ENCODE measurements at places on chromosomes 11 and 22. TPM values are rescaled to one million over a fixed set of nuclear protein-coding genes. Genes with fewer than 3 reads are reported as not detected.
A peak's percentile ranks its signal among the peaks of the same experiment; 100 is the strongest.

GRCh38 chr11:96167203-96167758, 175.7 kb downstream of the MAML2 start:
- H3K36me3 ChIP-seq, result no peaks in the 10 kb centered on the region
- no peak overlapping the region for H3K4me3 ChIP-seq
- no peaks in the 10 kb centered on the region for H3K27me3 ChIP-seq
- H3K4me1 ChIP-seq, result peaks cover 30% of the 10 kb centered on the region
- no peak for DNase-seq
- no peak overlapping the region for H3K27ac ChIP-seq

GRCh38 chr22:20981787-20982562, at the start of gene LZTR1:
LZTR1 (plus strand) TSS chr22:20982297; CDS start chr22:20982372, 75 bp downstream.
- no peaks in the 10 kb centered on the region for H3K36me3 ChIP-seq
- peak within 1 kb of the TSS; percentile 67 for H3K4me3 ChIP-seq
- no peaks in the 10 kb centered on the region for H3K27me3 ChIP-seq
- H3K4me1 ChIP-seq, result peaks cover 39% of the 10 kb centered on the region
- DNase-seq, result peak; percentile 70

- no peak for DNase-seq
- H3K27me3 ChIP-seq, result no peaks in the 10 kb centered on the region
- no peak overlapping the region for H3K4me3 ChIP-seq
These were observed 7.8 kb upstream of the IFTAP start for GRCh38 chr11:36586543-36586942.

DNA sequence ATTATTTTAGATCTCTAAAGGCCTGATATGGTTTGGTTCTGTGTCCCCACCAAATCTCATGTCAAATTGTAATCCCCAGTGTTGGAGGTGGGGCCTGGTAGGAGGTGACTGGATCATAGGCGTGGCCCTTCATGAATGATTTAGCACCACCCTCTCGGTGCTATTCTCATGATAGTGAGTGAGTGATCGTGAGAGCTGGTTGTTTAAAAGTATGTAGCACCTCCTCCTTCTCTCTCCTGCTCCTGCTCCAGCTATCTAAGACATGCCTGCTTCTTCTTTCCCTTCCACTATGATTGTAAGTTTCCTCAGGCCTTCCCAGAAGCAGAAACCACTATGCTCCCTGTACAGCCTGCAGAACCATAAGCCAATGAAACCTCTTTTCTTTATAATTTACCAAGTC, 114.1 kb downstream of the SERGEF start:
- peaks cover 36% of the 10 kb centered on the region for H3K36me3 ChIP-seq
- no peaks in the 10 kb centered on the region for H3K27me3 ChIP-seq
- no peak overlapping the region for H3K27ac ChIP-seq
- no peaks in the 10 kb centered on the region for H3K4me1 ChIP-seq

GRCh38 chr11:121715405-121715804, 262.6 kb upstream of the SORL1-AS1 start:
- H3K27me3 ChIP-seq, result no peaks in the 10 kb centered on the region
- no peaks in the 10 kb centered on the region for H3K36me3 ChIP-seq
- peaks cover 8% of the 10 kb centered on the region for H3K4me1 ChIP-seq
- DNase-seq, result no peak

- peak overlapping the region; percentile 13 for H3K27ac ChIP-seq
- DNase-seq, result peak; percentile 93
- H3K4me3 ChIP-seq, result no peak overlapping the region
- peaks cover 76% of the 10 kb centered on the region for H3K4me1 ChIP-seq
These were observed 206.4 kb downstream of the DBX1 start for GRCh38 chr11:19953909-19954308.

CBY1 gene
- polyA plus RNA-seq, result 20.3 TPM

DNA sequence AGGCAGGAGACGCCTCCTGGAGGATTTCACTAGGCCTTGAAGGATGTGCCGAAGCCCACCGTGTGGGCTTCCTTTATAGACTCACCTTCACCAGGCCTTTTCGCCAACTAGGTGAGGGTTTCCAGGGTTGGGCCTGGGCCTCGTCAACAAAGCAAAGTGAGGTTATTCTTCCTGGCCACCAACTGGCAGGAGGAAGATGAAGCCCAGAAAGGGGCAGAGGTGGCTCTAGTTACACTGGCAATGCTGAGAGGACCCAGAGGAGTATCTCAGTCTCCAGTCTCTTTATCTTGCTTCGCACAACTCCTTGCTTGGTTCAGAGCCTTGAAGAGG, 404 bp upstream of the RELT start:
- DNase-seq, result no peak
- H3K4me3 ChIP-seq, result peak overlapping the region; percentile 87
- no peak overlapping the region for H3K27ac ChIP-seq
- H3K36me3 ChIP-seq, result no peaks in the 10 kb centered on the region

DNA sequence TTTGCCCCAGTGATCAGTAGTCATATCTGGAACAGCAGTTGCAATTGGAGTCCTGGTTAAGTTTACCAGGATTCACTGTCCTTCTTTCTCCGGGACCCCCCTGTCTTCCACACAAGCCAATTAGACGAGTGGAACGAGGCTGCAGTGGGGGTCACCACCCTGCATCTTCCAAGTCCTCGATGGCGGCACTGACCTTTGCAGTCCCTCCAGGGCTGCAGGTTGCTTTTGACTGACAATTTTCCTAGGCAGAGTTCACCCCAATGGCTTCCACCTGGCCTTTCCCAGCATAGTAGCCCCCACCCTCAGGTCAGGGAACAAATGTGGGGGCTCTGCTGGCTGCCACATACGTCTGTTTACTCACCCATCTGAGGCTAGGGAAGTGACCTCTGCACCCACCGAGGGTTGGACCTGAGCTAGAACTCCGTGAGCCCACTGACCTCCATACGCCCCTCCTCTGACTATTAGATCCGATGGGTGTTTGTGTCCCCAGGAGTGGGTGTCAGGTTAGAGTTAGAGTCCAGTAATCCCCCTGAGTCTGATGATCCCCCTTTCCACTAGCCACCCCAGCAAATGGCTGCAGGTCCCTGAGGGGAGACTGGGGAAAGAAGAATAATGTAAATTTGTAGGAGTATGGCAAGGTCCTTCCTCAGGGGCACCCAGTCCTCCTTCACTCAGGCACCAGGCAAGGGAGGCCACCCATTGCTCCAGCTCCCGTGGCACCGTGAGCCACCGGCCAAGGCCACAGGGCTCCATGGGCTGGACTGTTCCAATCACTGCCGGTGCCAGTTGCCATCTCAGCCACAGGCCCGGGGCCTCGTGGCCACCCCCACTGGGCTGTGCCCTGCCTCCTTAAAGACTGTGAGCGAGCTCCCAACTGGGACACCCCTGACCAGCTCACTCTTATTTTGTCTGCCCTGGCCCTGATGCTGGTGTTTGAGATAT, 5.5 kb downstream of the C11orf21 start:
- no peak overlapping the region for H3K27ac ChIP-seq
- H3K36me3 ChIP-seq, result no peaks in the 10 kb centered on the region
- no peak overlapping the region for H3K4me3 ChIP-seq
- DNase-seq, result no peak
- H3K27me3 ChIP-seq, result no peaks in the 10 kb centered on the region

DNA sequence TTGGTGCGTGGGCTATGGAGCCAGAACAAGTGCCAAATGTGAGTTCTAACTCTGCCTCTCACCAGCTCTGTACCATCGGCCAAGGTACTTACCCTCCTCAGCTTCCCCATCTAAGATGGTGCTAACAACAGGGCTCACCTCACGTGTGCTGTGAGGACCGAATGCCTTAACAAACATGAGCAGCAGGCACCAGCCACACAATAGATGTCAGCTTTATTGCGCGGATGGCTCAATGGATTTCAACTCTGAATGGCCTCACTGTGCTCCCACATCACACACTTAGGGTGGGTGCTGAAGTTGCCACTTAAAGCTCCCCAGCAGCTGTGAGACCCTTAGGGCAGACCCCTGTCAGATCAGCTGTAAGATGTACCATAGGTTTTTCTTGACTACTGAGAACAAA, 24.1 kb downstream of the RELT start:
- H3K4me3 ChIP-seq, result no peak overlapping the region
- DNase-seq, result no peak
- peaks cover 8% of the 10 kb centered on the region for H3K4me1 ChIP-seq
- no peaks in the 10 kb centered on the region for H3K27me3 ChIP-seq

GRCh38 chr22:19638282-19639015, 75.9 kb upstream of the SEPTIN5 start:
- H3K27ac ChIP-seq, result no peak overlapping the region
- DNase-seq, result no peak
- no peak overlapping the region for H3K4me3 ChIP-seq
- no peaks in the 10 kb centered on the region for H3K27me3 ChIP-seq

DNA sequence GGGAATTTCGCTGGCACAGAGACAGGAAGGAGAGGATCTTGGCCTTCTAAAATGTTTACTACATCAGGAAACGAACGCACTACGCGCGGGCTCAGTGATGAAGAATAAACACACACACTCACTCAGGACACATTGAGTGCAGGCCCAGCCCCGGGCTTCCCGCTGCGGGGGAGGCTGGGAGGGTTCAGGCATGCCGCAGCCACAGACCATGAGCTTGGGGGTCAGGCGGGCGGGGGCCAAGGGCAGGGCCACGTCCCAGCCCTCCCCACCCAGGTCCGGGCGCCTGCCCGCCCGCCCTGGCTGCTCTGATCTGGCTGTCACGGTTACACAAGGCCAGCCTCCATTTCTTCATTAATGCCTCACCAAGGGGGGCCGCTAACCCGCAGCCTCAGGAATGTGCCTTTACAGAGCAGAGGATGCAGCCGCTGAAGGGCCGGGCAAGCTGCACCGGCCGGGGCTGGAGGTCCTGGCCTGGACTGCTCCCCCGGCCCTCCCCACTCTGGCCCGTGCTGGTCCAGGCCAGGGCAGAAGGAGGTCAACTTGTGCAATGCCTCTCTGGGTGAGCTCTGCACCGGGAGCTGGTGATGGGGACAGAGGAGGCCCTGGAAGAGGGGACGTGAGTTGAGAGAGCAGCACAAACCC, 41.7 kb downstream of the IGF2 start:
- peaks cover 67% of the 10 kb centered on the region for H3K4me1 ChIP-seq
- 0 out of 2 replicates have a peak, but pooled peaks cover under 1% of the 10 kb centered on the region for H3K27me3 ChIP-seq
- peak; percentile 90 for DNase-seq
- peak overlapping the region; percentile 70 for H3K4me3 ChIP-seq

- H3K4me1 ChIP-seq, result peaks cover 11% of the 10 kb centered on the region
- no peaks in the 10 kb centered on the region for H3K36me3 ChIP-seq
- H3K27ac ChIP-seq, result no peak overlapping the region
These were observed 42.0 kb upstream of the CARD18 start for GRCh38 chr11:105181521-105181920.

- no peaks in the 10 kb centered on the region for H3K36me3 ChIP-seq
- DNase-seq, result no peak
- H3K4me1 ChIP-seq, result peaks cover 30% of the 10 kb centered on the region
- no peak overlapping the region for H3K4me3 ChIP-seq
- H3K27ac ChIP-seq, result no peak overlapping the region
These were observed 6.5 kb downstream of the RBFOX2 start for GRCh38 chr22:36022162-36022561.

GRCh38 chr11:131649856-131650255, 279.4 kb downstream of the NTM start:
- no peak overlapping the region for H3K4me3 ChIP-seq
- H3K27ac ChIP-seq, result no peak overlapping the region
- no peaks in the 10 kb centered on the region for H3K36me3 ChIP-seq
- DNase-seq, result no peak
- H3K27me3 ChIP-seq, result no peaks in the 10 kb centered on the region

APOBEC3F gene
- polyA plus RNA-seq, result 2.7 TPM

DNA sequence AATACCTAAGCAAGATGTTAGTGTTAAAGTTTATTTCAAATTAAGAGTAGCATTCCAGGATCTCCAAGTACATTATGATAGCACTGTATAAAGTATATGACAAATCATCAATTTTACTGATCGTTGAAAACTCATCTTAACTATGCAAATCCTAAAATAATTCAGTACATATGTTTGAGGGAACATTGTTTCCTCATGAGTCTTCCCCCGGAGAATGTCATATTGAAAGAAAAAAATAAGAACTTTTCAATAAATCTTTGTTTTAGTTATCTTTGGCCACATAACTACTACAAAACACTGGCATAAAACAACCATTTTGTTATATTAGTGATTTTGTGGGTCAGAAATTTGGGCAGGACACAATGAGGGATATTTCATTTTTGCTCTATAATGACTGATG, 135.4 kb downstream of the METTL15 start:
- no peaks in the 10 kb centered on the region for H3K4me1 ChIP-seq
- H3K36me3 ChIP-seq, result no peaks in the 10 kb centered on the region
- no peaks in the 10 kb centered on the region for H3K27me3 ChIP-seq
- no peak overlapping the region for H3K27ac ChIP-seq
- no peak overlapping the region for H3K4me3 ChIP-seq

GRCh38 chr22:32512267-32512982, 37.8 kb downstream of the FBXO7 start:
- no peaks in the 10 kb centered on the region for H3K36me3 ChIP-seq
- DNase-seq, result peak; percentile 82
- H3K4me1 ChIP-seq, result peaks cover 41% of the 10 kb centered on the region
- H3K4me3 ChIP-seq, result no peak overlapping the region
- H3K27me3 ChIP-seq, result no peaks in the 10 kb centered on the region

- H3K36me3 ChIP-seq, result no peaks in the 10 kb centered on the region
- no peak for DNase-seq
- no peak overlapping the region for H3K27ac ChIP-seq
These were observed 36.1 kb upstream of the TSPAN18 start for GRCh38 chr11:44690651-44691050.

GRCh38 chr11:2583605-2583958, 116.2 kb downstream of the KCNQ1OT1 start:
- H3K4me3 ChIP-seq, result no peak overlapping the region
- no peak for DNase-seq

GRCh38 chr11:43975629-43976028, 33.2 kb downstream of the C11orf96 start:
- no peaks in the 10 kb centered on the region for H3K4me1 ChIP-seq
- DNase-seq, result no peak
- no peaks in the 10 kb centered on the region for H3K27me3 ChIP-seq
- no peak overlapping the region for H3K4me3 ChIP-seq
- H3K27ac ChIP-seq, result no peak overlapping the region
- H3K36me3 ChIP-seq, result no peaks in the 10 kb centered on the region

GRCh38 chr11:80331694-80332093, 890.9 kb upstream of the TENM4 start:
- no peaks in the 10 kb centered on the region for H3K27me3 ChIP-seq
- no peak overlapping the region for H3K4me3 ChIP-seq
- H3K4me1 ChIP-seq, result no peaks in the 10 kb centered on the region

TEX12 gene
- polyA plus RNA-seq, result not detected

WNT11 gene
- polyA plus RNA-seq, result 0.42 TPM

DNA sequence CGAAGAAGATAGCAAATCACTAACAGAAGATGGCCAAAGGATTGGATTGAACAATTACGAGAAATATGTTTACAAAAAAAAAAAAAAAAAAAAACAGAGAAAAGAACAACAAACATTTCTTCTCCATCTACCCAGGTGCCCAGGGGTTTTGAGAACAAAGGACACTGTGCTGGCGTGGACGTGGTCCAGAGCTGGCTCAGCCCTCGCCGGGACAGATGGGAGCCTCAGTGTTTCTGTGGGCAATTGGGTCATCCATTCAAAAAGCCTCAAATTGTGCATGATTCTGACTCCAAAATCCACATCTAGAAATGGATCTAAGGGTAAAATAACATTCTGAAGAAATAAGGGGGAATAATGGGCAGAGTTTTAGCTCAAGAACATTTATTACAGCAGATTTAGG, 63.1 kb downstream of the DHCR7 start:
- H3K4me1 ChIP-seq, result no peaks in the 10 kb centered on the region
- no peak overlapping the region for H3K4me3 ChIP-seq
- no peak overlapping the region for H3K27ac ChIP-seq
- H3K27me3 ChIP-seq, result peaks cover 3% of the 10 kb centered on the region
- DNase-seq, result no peak
